ENCODE measurements at places on chromosomes 16 and 17.
A peak's percentile ranks its signal among the peaks of the same experiment; 100 is the strongest.

DNA sequence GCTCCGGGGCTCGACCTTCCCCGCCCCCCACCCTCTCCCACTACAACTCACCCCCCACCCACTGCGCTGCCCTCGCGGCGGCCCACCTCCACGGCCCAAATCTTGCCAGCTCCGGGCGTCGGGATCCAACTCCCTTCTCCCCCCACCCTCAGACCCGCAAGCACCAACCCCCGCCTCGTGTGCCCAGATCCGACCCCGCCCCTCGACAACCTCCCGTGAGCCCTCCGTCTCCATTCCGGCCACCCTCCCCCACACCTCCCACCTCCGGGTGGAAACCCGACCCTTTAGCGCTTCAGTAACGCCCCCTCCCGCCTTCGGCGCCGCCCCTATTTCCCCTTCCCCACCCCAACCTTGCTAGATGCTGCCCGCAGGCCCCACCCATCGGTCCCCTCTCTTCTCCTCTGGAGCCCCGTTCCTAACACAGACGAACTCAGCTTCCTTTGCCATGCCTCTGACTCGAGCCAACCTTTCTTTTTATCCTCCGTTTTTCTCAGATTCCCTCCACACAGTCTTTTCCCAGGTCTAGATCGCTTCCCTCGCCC, 717 bp downstream of the UBE2Z start:
- DNase-seq, result peak; percentile 89

GRCh38 chr17:79050551-79050950, 24.1 kb upstream of the ENGASE start:
- DNase-seq, result no peak

GRCh38 chr16:15643048-15643945, at the start of gene MARF1:
Gene MARF1, minus strand, starts transcription at chr16:15643154. Its CDS starts 3,921 bp downstream, at chr16:15639233.
- DNase-seq, result peak; percentile 98

DNA sequence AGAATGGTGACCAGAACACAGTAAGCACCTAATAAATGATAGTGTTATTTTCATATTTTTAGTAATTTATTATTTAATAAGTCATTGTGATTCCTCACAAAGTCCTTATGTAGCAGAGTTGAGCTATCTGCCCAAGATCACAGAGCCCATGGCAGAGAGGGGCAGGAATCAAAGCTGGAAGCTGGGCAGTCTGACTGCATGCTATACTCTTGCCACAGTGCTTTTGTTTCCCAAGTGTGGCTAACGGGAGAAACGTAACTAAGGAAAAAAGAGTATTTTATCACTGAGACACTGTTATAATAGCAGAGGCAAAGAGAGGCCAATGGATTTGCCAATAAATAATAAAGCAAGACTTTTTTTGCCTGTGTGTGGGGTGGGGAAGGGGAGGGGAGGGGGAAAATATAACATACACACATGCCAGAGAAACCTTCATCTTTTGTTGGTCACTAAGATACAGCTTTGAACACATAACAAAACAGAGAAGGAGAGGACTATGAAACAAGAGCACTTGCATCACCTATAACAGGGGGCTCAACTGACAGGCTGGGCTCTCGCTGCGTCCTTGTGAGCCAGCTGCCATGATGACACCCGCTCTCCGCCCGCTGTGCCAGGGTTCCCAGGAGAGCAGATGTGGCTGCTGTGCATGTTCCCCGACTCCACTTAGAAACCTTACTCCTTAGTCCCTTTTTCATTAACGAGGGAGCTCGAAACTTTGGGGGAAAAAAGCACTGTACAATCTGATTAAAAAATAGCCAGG, 10.1 kb downstream of the CSNK2A2 start:
- DNase-seq, result no peak

- DNase-seq, result no peak
These were observed 48.2 kb upstream of the MGAT5B start for GRCh38 chr17:76820039-76820438.

DNA sequence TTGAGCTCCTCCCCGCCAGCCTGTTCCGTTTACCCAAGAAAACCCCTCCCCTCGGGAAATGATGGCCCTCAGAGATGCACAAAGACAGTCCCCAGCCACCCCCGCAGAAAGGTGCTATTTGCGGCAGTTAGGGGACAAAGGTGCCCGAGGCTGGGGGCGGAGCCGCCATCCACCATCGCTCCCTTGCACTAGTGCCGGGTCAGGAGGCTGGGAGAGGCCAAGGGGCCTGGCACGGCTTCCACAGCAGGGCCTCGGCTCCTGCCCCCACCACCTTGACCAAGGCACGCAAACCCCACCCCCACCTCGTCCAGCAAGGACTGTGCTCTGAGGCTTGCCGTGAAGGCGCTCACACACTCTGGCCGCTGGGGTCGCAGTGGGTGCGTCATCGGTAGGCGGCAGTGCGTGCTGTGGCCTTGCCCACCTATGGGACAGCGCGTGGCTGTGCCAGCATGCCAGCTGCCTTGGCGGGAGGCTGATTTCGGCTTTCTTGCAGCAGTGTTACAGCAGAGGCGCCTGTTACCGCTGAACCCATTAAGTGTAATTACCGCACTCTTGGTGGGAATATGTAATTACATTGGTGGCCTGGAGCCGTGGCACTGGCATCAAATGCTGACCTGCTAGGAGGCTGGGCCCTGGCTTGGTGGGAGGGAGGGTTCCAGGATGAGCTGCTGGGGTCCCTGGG, 31.8 kb downstream of the TPSG1 start:
- no peak for DNase-seq

DNA sequence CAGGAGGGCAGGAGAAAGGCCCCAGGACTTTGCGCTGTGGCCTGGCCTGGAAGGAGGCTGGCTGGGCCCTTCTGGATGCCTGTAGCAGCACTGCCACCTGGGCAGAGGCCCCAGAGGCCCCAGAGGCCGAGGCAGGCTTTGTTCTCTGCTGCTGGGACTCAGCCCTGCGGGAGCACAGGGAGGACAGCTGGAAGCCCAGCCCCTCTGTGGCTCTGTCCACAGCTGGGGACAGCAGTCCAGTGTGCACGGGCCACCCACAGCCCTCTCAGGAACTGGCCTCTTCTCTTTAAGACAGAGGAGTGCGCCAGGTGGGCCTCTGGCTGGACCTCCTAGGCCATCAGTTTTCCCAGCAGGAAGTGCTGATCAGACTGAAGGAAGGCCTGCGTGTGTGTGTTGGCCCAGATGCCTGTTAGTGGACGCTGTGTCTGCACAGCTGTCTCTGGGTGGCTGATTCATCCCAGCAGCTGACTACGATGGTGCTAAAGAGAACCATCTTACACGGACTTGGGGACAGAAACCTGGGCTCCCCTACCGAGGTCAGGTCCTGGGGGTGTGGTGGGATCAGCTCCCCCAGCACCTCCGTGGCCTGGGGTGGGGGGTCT, 26.9 kb upstream of the ZNF750 start:
- DNase-seq, result no peak
